ENCODE measurements at places on chromosomes 3 and 15.

GRCh38 chr15:40493089-40493840 is 22.5 kb downstream of the CHST14 start:
- DNase-seq, result peak; percentile 11

DNA sequence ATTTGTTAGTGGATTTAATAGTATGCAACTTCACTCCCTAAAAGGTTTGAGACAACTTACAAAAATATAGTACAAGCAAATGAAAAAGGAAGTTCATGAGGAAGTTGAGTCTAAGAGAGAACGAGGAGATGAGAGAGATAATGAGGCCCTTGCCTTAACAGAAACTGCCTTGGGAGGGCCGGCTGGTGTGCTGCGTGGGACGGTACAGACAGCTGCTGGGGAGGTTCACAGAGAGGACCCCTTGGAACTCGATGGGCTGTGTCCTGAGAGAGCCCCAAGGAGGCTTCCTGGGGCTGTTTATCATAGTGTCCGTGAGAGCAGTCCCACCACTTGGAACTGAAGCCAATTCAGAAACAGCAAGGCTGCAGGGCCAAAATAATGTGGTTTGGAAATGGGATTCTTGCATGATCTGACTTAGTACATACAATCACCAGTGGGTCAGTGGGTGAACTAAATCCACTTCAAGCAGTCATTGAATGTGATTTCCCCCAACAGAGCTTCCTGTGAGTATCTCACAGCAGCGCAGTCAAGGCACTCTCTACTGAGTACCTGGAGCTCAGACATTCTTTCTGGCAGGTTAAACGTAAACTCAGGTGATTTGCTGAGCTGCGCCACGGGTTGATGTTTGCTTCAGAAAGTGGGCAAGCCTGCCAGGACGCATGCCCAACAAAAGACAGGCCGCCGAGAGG is 90.8 kb downstream of the CRTC3 start:
- DNase-seq, result no peak

DNA sequence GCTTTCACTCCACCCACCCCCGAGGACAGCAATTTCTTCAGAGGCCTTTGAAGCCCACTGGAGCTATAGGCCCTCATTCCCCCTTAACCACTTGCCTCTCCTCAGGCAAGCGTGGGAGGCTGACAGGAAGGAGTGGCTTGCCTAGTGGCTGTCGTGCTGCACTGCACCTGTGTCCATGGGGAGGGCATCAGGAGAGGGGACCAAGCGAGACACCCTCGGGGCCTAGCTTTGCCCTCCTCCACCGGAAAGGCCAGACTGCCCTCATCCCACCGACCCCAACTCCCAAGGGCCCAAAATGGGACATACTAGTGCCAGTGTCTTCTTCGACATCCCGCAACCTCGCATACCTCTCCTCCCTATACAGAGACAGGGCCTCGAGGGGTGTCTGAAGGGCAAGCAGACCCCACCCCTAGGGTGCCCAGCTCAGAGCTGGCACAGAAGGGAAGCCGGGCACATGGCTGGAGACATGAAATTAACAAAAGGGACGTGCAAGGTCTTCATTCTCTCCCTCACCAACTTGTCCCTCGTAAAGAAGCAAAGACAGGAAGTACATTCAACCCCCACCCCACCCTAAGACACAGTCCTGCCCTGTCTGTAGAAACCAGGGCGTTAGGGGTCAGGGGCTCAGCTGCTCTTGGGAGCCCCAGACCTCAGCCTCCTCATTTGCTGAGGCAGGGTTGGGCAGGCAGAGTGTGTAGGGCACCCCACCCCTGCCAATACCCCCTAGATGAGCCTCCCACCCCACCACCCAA is 24.3 kb downstream of the VIPR1 start:
- DNase-seq, result peak; percentile 30

GRCh38 chr15:55322467-55322866 is 3.4 kb downstream of the PIGB start:
- no peak for DNase-seq

DNA sequence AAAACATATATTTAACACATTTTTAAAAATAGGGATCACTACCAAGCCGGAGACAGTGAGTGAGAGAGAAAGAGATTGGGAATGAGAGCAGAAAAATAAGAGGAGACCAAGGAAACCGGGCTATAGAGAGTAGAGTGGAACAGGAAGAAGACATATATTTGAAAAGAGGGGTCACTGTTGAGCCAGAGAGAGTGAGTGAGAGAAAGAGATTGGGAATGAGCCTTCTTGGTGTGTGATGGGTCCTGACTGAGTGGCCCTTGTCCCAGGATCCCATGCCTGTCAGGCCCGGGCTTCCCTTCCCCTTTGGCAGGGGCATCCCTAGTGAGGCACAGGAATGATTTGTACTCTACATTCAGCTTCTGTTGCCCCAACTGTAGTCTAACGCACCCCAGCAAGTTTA is 646.6 kb downstream of the NTRK3 start:
- DNase-seq, result no peak

- no peak for DNase-seq
Observed at GRCh38 chr15:38148471-38148870, 104.2 kb upstream of the SPRED1 start.

DNA sequence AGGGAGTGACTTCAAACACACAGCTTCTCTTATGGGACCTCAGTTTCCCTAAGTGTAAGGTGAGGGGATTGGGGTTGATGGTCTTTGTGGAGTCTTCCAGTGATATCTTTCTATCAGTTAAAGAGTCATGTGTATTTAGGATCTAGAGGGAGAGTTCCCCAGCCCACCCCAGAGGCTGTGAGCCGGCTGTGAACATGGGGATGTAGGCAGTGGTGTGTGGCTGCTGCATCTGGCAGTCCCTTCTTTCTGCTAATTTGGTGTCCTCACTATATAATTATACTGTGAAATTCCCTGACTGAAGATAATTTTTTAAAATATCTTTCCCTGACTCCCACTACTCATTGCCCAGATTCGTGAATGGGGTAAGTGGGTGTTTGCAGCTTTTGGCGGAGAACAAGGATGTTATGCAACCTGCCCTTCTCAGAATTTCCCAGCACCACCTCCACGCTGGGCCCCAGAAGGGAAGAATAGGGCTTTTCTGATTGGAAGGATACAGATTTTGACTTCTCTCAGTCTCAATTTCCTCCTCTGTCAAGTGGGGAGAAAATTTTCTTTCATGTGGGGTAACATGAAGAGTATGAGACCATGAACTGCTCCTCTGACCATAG is 79.0 kb upstream of the RASGRF1 start:
- no peak for DNase-seq

DNA sequence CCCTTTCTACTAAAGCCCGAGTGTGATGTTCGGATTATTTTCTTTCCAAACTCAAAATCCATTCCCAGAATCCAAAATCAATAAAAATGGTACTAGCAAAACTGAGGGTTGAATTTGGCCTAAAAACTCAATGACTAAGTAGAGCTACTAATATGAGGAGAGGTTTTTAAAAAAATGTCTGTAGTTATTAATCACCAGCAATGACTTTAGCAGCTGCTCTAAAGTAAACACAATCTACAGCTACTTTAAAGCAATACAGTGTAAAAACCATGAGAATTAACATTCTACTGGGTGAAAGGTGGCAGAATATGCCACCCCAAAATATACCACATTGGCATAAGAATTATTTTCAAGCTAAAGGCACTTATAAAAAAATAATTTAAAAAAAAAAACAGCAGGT is 23.5 kb downstream of the FHIT start:
- no peak for DNase-seq

DNA sequence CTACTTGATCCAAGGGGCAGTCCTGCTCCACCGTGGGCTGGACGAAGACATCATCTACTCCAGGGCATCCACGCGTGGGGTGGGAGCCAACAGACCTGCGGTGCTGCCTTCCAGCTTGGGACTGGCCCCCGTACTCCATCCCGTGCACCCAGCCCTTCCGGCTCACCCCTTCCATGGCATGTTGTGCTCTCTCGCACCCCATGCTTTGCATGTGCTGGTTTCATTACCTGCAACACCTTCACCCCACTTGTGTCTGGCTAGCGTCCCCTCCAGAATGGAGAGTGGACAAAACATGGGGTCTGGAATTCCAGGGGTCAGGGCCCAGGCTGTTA is 30.2 kb downstream of the SEMA7A start:
- DNase-seq, result no peak

DNA sequence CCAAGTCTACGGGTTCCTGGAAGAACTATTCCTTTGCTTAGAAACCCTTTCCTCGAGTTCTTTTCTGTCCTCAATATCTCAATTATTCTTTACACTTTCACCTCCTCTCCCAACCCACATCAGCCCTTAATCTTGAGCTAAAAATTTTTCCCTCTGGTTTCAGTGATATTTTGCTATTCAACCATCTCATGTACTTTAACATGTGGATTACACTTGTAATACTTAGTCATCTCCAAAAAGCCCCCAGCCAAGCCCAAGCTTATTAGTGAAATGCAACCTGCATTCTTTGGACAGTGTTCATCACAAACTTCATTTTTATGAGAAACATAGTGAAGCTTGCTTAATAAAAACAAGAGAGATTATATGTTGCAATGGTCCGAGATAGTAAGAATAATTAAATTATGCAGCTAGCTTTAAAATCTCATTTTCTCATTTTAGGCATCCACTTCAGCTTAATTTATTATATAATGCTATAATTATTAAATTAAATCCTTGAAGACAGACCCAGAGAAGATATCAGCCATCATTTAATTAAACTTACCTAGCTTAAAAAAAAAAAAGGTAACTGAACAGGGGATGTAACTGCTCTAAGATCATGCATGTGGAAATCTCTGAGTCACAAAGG is 534.5 kb upstream of the TBL1XR1 start:
- no peak for DNase-seq

DNA sequence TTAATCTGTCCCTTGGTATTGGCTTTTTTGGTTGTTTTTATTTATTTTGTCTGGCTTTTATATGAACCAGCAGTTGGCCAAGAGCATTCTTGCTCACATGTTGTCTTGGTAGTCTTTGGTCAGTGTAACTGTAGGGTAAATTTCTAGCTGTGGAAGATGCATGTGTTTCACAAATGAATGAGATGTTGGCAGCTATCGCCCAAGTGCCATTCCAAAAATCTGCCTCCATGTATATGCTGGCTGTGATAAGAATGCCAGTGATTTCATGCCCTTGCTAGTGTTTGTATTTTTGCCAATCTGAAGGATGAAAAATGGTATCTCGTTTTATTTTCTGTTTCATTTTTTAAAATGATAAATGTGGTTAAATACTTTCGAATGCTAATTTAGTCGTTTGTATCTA is 50.1 kb downstream of the TLNRD1 start:
- no peak for DNase-seq
